Tibial nerve (tissue), 4 donors: ENCODE measurements at places on chromosomes 11 and 22. TPM values are rescaled to one million over a fixed set of nuclear protein-coding genes. Genes with fewer than 3 reads are reported as not detected.

MMP7 gene
- total RNA-seq: not detected

JAML gene
- 4.4 TPM for total RNA-seq

PPP2R5B gene
- 20.5 TPM for total RNA-seq

DNA sequence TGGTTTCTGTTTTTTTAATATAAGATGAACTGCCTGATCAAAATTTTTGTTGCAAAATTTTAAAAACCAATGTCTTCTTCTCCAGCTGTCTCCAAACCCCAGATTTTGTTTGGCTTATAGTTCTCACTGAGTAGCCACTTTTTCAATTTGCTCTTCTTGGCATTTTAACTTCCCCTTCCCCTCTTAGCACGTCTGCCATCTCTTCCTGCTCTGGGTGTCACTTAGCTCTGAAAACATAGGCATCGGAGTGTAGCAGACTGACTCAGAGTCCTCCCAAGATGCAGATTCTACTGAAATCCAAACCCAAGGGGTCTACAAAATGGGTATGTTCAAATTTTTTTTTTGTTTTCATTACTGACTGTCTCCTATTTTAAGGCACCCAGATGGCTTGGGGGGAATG lies 270.3 kb upstream of the KIRREL3 start:
- H3K27me3 ChIP-seq: no peaks in the 10 kb centered on the region
- H3K4me3 ChIP-seq: no peak overlapping the region
- no peak for DNase-seq
- H3K4me1 ChIP-seq: no peaks in the 10 kb centered on the region
- no peak overlapping the region for H3K27ac ChIP-seq

DNA sequence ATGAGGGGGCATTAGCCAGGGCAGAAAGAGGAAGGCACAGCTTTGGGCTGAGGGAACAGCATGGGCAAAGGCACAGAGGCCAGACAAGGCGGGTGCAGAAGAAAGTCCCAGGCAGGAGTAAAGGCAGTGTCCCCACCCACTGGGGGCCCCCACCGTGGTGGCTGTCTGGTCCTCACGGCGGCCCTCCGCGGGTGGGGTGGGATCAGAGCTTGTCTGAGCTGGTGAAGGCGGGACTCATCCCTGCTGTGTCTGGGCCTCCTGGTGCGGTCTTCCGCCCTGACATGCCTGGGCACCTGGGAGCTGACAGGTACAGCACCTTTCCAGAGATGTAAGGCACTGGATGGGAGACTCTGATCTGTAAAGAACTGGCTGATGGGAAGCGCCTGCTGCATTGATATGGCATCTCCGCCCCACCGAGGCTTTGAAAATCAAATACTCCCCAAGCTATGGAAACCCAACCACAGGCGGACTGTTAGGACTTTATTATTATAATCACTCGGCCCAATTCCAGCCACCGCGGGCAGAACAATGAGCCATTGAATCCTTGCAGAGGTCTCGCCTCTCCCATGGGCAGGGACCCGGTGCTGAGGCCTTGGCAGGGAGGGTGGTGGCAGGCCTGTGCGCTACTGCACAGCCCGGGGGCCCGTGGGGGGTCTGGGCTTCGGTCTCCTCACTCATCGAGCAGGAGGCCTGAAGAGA lies 14.2 kb upstream of the GNB1L start:
- no peaks in the 10 kb centered on the region for H3K36me3 ChIP-seq
- no peak overlapping the region for H3K4me3 ChIP-seq
- no peaks in the 10 kb centered on the region for H3K27me3 ChIP-seq

GRCh38 chr22:50445071-50445879 lies 29.6 kb downstream of the SBF1 start:
- H3K4me3 ChIP-seq: no peak overlapping the region
- no peaks in the 10 kb centered on the region for H3K27me3 ChIP-seq
- peaks cover 13% of the 10 kb centered on the region for H3K4me1 ChIP-seq
- no peaks in the 10 kb centered on the region for H3K36me3 ChIP-seq

C11orf68 gene
- total RNA-seq: 22.0 TPM

- H3K4me3 ChIP-seq: no peak overlapping the region
- H3K4me1 ChIP-seq: no peaks in the 10 kb centered on the region
- H3K36me3 ChIP-seq: no peaks in the 10 kb centered on the region
- no peak for DNase-seq
These were observed 36.2 kb downstream of the SERGEF start for GRCh38 chr11:17976651-17977050.

DNA sequence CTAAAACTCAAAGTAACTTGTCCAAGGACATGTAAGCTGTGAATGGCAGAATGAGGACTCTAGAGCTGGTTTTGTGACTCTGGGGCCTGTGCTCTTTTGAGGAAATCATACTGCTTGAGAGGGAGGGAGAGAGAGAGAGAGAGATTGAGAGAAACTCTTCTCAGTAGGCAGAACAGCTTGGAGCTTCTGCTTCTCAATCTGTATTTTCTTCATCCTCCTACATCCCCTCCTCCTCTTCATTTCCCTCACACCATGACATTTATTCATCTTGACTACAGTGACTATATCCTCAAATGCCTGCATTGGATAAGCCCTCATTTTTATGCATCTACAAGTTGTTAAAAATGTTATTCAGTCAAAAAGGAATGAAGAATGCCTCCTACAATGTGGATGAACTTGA lies 23.7 kb upstream of the OR10D3 start:
- no peak overlapping the region for H3K27ac ChIP-seq
- H3K27me3 ChIP-seq: no peaks in the 10 kb centered on the region
- H3K4me1 ChIP-seq: no peaks in the 10 kb centered on the region
- DNase-seq: no peak
- H3K36me3 ChIP-seq: no peaks in the 10 kb centered on the region

DNA sequence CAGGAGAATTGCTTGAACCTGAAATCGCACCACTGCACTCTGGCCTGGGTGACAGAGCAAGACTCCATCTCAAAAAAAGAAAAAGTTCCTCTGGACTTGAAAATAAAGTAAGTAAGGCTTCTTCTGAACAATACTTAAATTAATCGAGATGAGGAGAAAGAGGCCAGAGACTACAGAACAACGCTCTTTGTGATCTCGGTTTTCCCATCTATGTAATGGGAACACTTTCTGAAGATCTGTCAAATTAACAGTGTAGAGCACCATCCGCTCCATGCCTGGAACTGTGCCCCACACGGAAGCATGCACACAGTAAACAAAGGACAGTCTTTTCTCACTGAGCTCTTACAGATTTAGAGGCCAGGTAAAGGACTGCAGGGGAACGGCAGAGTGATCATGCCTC lies 9.1 kb downstream of the AP1B1 start:
- no peaks in the 10 kb centered on the region for H3K36me3 ChIP-seq
- no peaks in the 10 kb centered on the region for H3K27me3 ChIP-seq
- DNase-seq: no peak
- H3K4me1 ChIP-seq: peaks cover 6% of the 10 kb centered on the region
- H3K4me3 ChIP-seq: no peak overlapping the region
- H3K27ac ChIP-seq: no peak overlapping the region

FGF4 gene
- total RNA-seq: 1.8 TPM

- no peak overlapping the region for H3K4me3 ChIP-seq
- H3K27ac ChIP-seq: no peak overlapping the region
- no peak for DNase-seq
- no peaks in the 10 kb centered on the region for H3K4me1 ChIP-seq
- H3K27me3 ChIP-seq: no peaks in the 10 kb centered on the region
- peaks cover 48% of the 10 kb centered on the region for H3K36me3 ChIP-seq
These were observed 23.2 kb upstream of the C1QTNF4 start for GRCh38 chr11:47617417-47617809.

MMP12 gene
- total RNA-seq: not detected

GRCh38 chr11:67634366-67635230 lies 4.9 kb upstream of the NUDT8 start:
- H3K36me3 ChIP-seq: no peaks in the 10 kb centered on the region
- H3K4me1 ChIP-seq: no peaks in the 10 kb centered on the region
- no peak overlapping the region for H3K4me3 ChIP-seq
- no peak for DNase-seq
- H3K27ac ChIP-seq: no peak overlapping the region
- no peaks in the 10 kb centered on the region for H3K27me3 ChIP-seq

DNA sequence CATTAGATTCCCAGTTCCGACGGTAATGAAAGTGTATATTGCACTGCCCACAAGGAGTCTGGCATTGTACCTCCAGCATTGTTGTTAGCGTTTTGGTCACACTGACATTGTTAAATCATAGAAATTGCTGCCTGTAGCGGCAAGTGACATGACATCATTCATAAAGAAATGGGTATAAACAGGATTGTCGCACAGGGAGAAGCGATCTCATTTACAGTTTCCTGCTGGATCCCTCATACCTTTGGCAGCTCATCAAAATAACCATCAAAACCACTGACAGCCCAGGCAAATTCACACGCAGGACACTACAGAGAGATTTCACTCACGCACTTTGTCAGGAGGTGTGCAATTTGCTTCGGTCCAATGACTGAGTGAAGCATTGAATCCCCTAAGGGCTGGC lies 3.5 kb downstream of the HTR3B start:
- DNase-seq: no peak
- H3K27me3 ChIP-seq: no peaks in the 10 kb centered on the region
- H3K36me3 ChIP-seq: no peaks in the 10 kb centered on the region
- no peak overlapping the region for H3K27ac ChIP-seq
- no peaks in the 10 kb centered on the region for H3K4me1 ChIP-seq

HNRNPUL2 gene
- 29.1 TPM for total RNA-seq

CNIH2 gene
- not detected for total RNA-seq

OR8B12 gene
- not detected for total RNA-seq

GRCh38 chr11:94504689-94505293 lies 7.5 kb upstream of the C11orf97 start:
- peak; percentile 26 for DNase-seq
- no peaks in the 10 kb centered on the region for H3K36me3 ChIP-seq
- no peak overlapping the region for H3K4me3 ChIP-seq
- no peaks in the 10 kb centered on the region for H3K27me3 ChIP-seq
- H3K4me1 ChIP-seq: no peaks in the 10 kb centered on the region
- no peak overlapping the region for H3K27ac ChIP-seq

RIMBP3C gene
- 0.21 TPM for total RNA-seq

MRPL17 gene
- total RNA-seq: 17.3 TPM

APOA4 gene
- total RNA-seq: not detected

GRCh38 chr11:61914471-61915171 lies 2.7 kb downstream of the RAB3IL1 start:
- H3K27ac ChIP-seq: no peak overlapping the region
- peaks cover 81% of the 10 kb centered on the region for H3K4me1 ChIP-seq
- H3K36me3 ChIP-seq: no peaks in the 10 kb centered on the region
- peak overlapping the region; percentile 72 for H3K4me3 ChIP-seq

DNA sequence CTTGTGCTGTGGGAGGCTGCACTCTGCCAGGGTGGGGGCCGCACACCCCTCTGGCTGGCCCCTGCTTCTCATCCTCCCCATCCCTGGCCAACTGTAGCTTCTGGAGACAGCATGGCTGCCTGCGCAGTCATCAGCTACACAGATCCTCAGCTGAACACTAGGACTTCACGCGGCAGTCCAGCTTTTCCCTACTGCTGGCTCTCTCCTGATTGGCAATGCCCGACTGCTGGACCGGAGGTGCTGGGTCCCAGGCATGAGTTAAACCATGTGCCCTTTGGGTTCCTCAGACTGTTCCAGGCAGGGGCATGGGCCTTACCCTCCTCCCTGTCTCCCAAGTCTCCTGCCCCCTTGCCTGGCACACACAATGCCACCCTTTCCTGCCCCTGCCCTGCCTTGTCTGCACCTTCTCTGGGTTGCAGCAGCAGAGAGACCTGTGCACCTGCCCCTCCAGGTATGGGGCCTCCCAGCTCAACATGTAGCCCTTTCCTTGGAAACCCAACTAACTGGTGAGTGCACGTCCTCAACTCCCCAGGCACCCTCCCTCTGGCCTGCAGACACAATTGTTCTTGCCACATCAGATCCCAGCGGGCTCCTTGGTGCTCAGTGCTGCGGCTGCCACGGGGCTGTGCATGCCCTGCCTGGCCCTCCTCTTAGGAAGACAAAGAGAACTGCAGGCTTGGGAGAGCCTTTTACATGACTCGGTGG lies 1039.2 kb downstream of the TBC1D22A start:
- H3K27ac ChIP-seq: no peak overlapping the region
- DNase-seq: no peak
- H3K27me3 ChIP-seq: no peaks in the 10 kb centered on the region
- no peaks in the 10 kb centered on the region for H3K36me3 ChIP-seq

- H3K36me3 ChIP-seq: no peaks in the 10 kb centered on the region
- H3K27me3 ChIP-seq: no peaks in the 10 kb centered on the region
- no peak for DNase-seq
- H3K4me3 ChIP-seq: no peak overlapping the region
- no peak overlapping the region for H3K27ac ChIP-seq
These were observed 1.7 kb downstream of the IL17REL start for GRCh38 chr22:50010676-50011446.

DNA sequence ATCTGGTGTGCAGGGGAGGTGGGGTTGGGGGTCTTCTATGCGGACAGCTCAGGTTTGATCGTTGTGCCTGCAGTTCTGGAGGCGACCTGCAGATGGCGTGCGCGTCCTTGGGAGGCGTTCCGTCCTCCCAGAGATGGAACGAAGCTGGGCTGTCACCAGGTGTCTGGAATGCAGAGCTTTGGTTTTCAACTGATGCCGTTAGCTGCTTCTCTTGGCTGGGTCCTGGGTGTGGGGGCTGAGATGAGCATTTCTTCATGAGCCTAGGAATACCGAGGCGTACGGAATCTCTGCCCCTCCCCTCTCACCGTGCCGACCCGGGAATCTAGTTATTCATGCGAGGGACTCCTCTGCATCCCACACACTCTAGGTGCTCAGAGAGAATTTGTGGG lies 98.6 kb downstream of the CEP164 start:
- H3K4me3 ChIP-seq: no peak overlapping the region
- no peaks in the 10 kb centered on the region for H3K4me1 ChIP-seq
- H3K27ac ChIP-seq: no peak overlapping the region
- peak; percentile 42 for DNase-seq

DNA sequence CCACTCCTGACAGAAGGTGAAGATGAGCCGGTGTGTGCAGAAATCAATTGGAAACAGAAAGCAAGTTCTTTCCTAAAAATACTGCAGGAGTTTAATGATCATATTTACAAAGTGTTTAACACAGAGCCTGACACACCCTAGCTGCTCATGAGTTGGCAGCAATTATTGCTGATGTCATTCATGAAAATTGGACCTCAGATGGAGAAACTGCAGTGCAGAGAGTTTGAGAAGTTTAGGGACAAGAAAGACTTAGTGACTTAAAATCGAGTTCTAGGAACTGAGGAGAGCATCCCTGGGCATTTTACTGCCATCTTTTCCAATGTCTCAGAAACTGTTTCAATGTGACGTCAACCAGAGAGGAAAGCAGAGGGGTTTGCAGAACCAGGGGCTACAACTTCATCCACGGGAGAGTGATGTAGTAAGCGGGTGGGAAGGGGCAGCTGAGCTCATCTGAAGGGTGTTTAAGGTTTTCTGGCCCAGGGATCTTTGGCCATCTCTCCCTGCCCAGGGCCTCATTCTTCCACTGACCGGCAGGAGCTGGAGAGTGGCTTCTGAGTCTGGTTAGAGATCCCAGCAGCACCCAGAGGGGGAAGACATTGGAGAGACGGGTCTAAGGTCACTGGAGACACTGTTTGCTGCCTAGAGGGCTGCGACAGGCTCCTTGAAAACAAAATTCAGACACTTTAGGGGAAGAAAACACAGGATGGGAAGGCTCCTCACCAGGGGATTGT lies 21.1 kb upstream of the IGLL5 start:
- DNase-seq: no peak
- peak overlapping the region; percentile 82 for H3K27ac ChIP-seq
- no peaks in the 10 kb centered on the region for H3K27me3 ChIP-seq
